ENCODE measurements at places on chromosomes 3 and 15.
A peak's percentile ranks its signal among the peaks of the same experiment; 100 is the strongest.

GRCh38 chr15:92161039-92161670 lies 232.5 kb upstream of the ST8SIA2 start:
- DNase-seq = no peak

DNA sequence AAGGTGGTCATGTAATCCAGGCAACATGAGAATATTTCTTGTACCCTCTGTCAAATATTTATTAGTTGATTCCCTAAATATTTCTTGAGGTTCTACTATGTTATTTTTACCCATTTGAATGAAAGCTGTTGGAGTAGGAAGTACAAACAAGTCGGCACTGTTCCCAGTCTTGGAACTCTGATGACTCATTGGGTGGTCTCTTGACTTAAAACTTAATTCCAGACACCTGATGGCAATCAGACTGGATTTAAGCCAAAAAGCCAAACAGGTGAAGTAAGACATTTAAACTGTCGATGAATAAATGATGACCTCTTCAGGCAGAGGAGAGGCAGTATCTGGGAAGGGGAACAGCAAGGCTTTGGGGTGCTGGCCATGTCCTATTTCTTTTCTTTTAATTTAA lies 22.8 kb downstream of the C2CD4A start:
- DNase-seq = no peak

GRCh38 chr15:68608206-68608843 lies 29.5 kb downstream of the CORO2B start:
- DNase-seq = peak; percentile 95

- DNase-seq = no peak
These were observed 1106.4 kb downstream of the SI start for GRCh38 chr3:163971861-163972260.

DNA sequence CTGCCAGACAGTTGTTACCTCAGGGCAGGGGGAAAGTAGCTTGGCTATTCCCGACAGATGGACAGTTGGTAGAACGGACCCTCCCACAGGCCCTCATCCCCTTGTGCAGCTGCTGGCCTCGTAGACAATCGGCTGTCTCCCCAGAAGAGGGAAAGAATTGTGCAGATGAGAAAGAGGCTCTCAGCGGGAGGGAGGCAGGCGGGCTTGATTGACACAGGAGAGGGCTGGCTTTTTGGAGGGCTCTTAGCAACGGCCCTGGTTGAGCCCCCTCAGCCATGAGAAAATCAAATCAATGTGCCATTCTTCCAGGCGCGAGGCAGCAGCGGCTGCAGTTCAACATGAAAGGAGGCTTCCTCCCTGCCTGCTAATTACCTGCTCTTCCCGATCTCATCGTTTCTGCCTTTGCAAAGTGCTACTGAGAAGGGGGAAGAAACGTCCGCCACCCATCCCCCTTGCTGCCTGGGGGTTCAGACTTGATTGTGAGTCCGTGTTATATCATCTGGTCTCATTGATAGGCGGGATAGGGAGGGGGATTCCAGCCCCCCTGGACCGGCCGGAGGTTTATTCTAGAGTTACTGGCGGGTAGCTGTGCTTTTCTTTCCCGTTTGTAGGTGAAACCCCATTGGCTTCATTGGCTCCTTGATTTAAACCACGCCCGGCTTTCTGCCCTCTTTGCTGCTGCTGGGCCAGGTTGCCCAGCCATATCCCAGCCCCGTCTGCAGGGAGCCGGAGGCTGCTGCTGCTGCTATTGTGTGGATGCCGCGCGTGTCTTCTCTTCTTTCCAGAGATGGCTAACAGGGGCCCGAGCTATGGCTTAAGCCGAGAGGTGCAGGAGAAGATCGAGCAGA lies at the start of gene TAGLN3:
TAGLN3 (plus strand) TSS at position 287 of the 848 bp plus-strand sequence; CDS start at position 788, 501 bp downstream.
- DNase-seq = no peak

GRCh38 chr3:155663467-155664212 lies 81.2 kb downstream of the PLCH1 start:
- DNase-seq = no peak

- DNase-seq = no peak
These were observed 30.1 kb downstream of the SPSB4 start for GRCh38 chr3:141081141-141081795.

DNA sequence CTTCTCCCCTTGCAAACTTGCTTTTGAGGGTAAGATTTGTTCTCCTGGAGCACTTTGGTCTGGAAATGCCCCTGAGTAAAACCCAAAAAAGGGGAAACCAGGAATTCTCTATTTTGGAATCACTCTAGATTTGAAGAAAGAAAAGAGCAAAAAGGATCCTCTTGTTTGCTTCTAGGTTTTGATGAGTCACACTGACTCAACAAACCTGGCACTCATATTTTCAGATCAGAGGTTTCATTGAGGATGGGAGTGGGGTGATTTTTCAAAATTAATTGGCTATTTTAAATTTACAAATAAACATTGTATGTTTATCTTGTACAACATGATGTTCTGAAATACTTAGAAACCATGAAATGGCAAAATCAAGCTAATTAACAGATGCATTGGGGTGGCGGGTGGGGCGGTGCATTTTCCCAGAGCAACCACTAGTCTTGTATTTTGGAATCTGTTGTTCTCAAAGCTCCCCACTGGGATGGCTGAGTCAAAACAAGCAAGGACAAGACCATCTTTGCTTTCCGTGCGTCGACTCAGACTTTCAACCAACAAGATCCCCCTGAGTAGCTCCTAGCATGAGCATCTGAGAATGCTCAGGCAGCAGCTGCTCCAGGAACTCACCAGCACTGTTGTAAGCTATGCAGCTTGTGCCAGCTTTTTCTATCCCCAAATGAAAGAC lies 451.4 kb downstream of the WDR72 start:
- DNase-seq = no peak

All from fibroblast of pulmonary artery (primary cell).